ENCODE measurements at places on chromosomes 1 and 21. TPM values are rescaled to one million over a fixed set of nuclear protein-coding genes. Genes with fewer than 3 reads are reported as not detected.

- no peak for DNase-seq
These were observed 402.0 kb downstream of the PTPRU start for GRCh38 chr1:29638281-29638680.

GRCh38 chr1:15557594-15557993 lies 27.3 kb downstream of the AGMAT start:
- DNase-seq = no peak

DNA sequence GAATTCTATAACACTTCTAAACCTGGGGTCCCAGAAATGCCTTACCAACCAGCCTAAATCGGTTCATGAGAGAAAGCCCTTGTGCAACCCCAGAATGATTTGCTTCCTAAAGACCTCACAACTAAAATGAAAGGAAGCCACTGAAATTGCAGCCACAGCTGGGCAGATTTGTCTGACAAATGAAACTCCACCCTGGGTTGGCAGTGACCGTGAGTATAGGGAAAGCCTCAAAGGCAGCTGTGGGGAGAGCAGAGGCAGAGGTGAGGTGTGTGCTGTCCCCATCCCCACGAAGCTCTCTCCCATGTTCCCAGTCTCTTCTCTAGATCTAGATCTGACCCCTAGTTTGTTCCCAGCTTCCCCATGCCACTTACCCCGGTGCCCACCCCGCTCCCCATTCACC lies 23.1 kb downstream of the RHBDL2 start:
- DNase-seq = no peak

GRCh38 chr21:46585191-46585953 lies 19.5 kb downstream of the S100B start:
- no peak for DNase-seq

GRCh38 chr1:98001764-98002163 lies 80.9 kb upstream of the DPYD start:
- DNase-seq = no peak

GRCh38 chr1:20137604-20138003 lies 1.5 kb upstream of the PLA2G2F start:
- DNase-seq = no peak

DNA sequence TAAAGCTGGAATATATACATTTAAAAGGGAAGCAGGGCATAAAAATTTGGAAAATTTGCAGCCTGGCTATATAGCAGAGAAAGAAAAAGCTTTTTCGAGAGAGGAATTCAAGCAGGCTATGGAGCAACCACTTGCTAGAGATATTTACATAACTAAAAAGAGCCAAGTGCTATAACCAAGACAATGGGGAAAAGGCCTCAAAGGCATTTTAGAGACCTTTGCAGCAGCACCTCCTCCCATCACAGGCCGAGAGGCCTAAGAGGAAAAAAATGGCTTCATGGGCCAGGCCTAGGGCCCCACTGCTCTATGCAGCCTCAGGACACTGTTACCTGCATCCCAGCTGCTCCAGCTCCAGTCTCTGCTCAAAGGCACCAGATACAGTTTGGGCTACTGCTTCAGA lies 37.0 kb downstream of the CAPN9 start:
- DNase-seq = no peak

GRCh38 chr1:111509997-111510375 lies 6.6 kb upstream of the ADORA3 start:
- DNase-seq = no peak

GRCh38 chr1:1171161-1171545 lies 2.5 kb upstream of the TTLL10 start:
- DNase-seq = no peak

GRCh38 chr21:45457161-45457831 lies 52.3 kb downstream of the COL18A1 start:
- DNase-seq = no peak

The DCST1 gene
- not detected for total RNA-seq

The SYT11 gene
- 15.8 TPM for total RNA-seq

The IFI6 gene
- total RNA-seq = 3,501 TPM

The CHAF1B gene
- total RNA-seq = 14.4 TPM

- no peak for DNase-seq
These were observed 9.6 kb upstream of the FABP3 start for GRCh38 chr1:31382379-31382989.

The MIS18A gene
- 21.8 TPM for total RNA-seq

DNA sequence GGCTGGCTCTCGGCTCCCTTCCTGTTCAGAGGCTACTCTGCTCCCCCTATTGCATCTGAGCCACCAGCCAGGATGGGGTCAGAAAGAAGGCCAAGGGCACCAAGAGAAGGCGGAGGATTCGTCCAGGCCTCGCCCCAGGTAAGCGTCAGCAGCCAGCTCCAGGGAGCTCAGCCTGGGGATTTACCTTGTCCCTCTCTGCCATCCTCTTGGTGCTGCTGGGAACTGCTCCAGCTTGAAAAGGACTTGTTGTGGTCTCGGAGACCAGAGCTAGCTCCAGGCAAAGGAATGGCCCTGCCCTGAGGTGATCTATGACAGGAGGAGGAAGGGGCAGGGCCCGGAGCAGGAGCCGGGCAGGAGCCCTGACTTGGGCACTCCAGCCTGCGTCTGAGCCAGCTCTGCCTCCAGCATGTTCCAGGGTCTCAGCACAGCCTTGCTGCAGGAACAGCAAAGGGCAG lies 113.7 kb upstream of the IFFO2 start:
- peak; percentile 60 for DNase-seq

- DNase-seq = no peak
These were observed 5.8 kb downstream of the KISS1 start for GRCh38 chr1:204190212-204191211.

- peak; percentile 34 for DNase-seq
These were observed at the start of gene TRIM67 for GRCh38 chr1:231161667-231162296. Gene TRIM67, plus strand, starts transcription at chr1:231162058. Its CDS starts 912 bp downstream, at chr1:231162970.

- DNase-seq = no peak
These were observed 142.2 kb downstream of the SLC45A1 start for GRCh38 chr1:8460132-8460544.

DNA sequence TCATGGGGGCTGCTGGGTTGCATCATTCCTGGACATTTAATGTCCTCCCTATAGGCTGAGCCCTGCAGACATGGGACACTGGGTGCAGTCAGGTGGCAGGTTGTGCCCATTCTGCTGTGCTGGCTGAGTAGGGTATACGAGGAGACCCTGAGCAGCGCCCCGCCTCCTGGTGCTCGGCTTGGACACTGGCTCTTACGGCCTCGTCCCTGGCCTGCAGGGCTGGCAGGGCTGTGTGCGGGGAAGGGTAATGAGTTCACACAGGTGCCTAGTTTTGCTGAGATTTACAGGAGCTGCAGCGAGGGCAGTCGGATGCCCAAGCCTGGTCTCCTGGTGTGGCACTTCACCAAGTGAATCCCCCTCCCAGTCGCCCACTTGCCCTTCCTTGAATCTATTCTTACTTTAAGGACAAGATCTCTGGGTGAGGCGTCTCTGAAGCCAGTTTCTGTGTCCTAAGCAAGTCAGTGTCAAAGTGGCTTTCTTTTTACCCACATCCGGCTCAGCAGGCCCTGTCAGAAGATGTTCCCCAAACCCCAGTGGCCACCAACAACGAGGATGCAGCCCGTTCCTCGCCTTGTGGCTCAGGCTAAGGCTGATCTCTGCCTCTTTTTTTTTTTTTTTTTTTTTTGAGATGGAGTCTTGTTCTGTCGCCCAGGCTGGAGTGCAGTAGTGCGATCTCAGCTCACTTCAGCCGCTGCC lies 73.2 kb downstream of the MAN1C1 start:
- DNase-seq = no peak

DNA sequence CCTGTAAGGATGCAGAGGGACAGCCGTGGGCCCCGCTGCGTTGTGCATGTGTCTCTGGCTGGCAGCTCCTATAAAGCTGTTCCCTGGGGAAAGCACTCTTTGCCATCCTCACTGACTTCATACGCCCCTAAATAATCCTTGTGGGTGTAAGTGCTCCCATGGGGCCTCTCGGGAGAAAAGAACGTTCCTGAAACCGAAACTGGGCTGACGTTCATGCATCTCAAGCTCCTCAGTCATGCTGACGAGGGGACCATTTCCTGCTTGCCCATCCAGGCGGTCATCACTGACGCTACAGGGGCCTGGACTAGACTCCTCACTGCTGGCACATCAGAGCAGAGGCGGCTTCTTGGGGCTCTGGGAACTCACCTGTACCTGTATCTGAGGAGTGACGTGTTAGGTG lies 73.1 kb upstream of the USP24 start:
- no peak for DNase-seq

The SLC26A9 gene
- total RNA-seq = 0.07 TPM

GRCh38 chr21:29078869-29079767 lies 5.7 kb upstream of the CCT8 start:
- DNase-seq = peak; percentile 84

DNA sequence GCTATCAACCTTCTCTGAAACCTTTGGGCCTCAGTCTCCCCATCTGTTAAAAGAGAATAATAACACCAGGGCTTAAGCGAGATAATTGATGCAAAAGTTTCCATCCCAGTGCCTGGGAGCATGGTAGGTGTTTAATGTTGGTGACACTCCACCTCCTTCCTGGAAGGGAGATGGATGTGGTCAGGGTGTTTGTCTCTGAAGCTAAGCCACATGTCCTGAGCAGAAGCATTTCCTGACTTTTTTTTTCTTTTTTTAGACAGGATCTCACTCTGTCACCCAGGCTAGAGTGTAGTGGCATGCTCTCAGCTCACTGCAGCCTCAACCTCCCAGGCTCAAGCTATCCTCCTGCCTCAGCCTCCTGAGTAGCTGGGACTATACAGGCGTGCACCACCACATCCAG lies 72.6 kb upstream of the HMGB4 start:
- DNase-seq = no peak

The PEAR1 gene
- 0.32 TPM for total RNA-seq

DNA sequence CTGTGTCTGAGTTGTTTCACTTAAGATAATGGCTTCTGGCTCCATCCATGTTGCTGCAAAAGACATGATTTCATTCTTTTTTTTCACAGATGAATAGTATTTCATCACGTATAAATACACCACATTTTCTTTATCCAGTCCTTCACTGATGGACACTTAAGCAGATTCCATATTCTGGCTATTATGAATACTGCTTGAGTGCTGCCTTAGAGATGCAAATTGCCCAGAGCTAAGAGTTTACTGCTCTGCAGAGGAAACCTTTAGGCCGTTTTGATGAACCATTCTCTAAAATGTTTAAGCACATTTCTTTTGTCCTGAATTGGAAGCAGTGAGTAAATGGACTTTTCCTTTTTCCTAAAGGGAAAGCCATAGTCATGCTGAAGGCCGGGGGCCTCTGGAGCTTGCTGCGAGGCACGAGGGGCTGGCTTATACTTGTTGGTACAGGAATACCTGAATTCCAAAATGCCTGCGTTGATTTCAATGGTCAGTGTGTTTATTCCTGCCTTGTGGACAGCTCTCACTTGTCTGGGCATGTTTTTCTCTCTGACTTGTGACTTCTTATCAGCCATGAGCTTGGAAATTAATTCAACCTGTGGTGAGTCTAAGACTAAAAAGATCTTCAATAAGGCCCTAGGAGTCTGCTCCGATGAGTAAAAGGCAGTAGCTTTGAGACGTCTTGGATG lies 201.0 kb upstream of the MAP1LC3C start:
- no peak for DNase-seq

DNA sequence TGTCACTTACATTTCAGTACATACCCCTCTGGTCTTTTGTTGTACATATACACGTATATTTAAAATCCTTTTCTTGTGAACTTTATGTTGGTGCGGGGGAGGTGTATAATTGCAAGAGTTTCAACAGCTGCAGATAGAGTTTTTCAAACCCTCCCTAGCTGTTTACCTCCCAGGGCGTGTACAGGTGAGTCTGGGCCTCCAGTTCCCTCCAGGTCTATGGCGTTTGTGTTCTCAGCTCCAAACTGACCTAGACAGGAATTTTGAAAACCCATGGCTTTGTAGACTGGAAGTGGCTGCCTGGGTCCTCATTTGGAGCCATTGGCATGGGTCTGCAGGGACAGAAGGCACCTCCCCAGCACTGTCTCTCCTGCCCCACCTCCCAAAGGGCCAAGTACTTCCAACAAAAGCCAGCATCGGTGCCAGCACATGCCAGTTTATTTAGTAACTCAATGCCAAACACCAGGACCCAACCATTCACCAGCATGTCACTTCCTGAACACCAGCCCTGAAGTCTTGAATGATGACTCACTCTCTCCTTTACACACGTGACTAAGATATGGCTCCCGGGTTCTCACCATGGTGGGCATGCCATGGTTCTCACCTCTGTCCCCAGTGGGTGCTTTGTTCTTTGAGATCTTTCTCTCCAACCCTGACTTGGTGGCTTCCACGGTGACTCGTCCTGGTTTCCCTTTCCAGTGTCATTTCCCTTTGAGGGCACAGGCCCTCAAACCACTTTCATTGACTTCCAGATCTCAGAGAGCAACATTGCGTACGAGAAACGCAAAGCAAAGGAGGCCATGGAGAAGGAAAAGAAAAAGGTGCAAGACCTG lies 57.3 kb upstream of the EFHD2 start:
- peak; percentile 99 for DNase-seq

DNA sequence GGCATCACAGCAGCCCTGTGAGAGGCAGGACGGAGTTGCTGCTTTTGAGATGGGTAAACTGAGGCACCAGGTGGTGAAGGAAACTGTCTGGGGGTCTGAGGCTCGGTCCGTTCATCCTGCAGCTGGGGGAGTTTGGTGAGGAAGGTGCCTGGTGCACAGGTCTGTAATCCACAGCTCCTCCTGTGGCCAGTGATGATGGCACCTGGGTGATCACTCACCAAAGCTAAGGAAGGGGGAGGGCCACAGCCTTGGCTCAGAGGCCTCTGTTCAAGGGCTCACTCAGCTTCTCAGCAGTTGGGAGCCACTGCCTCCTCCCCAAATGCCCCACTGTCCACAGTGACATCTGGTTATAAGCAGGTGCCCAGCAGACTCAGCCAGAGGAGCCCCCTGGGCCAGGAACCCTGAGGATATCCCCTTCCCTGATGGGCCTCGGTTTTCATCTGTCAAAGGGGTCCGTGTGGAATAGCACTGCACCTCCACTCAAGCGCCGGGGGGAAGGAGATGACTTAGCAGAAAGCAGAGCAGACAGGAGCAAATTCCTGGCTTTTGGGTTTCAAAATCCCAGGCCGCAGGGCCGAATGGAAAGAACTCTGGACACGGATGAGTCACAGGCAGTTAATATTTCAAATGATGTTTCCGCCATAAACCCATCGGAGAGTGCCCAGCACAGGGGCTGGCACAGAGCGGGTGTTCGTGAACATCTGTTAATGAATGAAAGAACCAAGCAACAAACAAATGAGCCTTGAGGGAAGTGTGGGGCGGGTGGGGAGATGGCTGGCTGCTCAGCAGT lies 82.8 kb downstream of the DMRTB1 start:
- peak; percentile 97 for DNase-seq

- DNase-seq = no peak
These were observed 270.2 kb downstream of the PTPRC start for GRCh38 chr1:198908995-198909394.

DNA sequence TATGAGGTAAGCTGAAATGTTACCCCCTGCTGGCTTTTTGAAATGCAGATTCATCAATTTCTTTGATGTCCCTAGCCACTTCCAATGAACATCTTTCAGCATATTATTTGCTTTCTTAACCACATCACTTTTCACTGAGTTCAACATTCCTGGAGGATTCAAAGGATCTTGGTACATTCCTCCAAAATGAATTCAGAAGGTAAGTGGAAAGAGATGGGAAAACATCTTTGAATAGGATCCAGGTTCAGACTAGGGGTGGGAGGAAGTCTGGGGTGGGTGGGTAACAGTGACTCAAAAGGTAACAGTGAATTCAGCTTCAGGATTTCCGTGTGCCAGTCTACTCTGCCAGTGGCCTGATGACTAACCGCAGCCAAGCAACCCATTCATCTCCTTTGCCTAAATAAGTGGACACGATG lies 180.7 kb downstream of the ZC3H11B start:
- DNase-seq = peak; percentile 68

Data from M059J (cell line).